Epithelial cell of proximal tubule (primary cell): ENCODE measurements at places on chromosomes 1 and 21. TPM values are rescaled to one million over a fixed set of nuclear protein-coding genes. Genes with fewer than 3 reads are reported as not detected.

DNA sequence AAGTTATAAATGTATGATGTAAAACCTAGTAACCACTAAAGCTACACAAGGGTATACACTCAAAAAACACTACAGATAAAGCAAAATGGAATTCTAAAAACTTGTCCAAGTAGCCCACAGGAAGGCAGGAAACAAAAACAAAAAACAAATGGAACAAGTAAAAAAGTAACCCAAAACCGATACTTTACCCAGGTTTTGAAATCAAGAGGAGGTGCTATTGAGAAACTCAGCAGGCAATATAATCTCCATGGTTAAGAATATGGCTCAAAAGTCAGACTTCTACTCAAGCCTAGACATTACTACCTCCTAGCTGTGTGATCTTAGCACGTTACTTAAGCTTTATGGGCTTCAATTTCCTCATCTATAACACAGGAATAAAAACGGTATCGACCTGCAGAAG lies 13.3 kb downstream of the RBBP5 start:
- no peak for DNase-seq

DNA sequence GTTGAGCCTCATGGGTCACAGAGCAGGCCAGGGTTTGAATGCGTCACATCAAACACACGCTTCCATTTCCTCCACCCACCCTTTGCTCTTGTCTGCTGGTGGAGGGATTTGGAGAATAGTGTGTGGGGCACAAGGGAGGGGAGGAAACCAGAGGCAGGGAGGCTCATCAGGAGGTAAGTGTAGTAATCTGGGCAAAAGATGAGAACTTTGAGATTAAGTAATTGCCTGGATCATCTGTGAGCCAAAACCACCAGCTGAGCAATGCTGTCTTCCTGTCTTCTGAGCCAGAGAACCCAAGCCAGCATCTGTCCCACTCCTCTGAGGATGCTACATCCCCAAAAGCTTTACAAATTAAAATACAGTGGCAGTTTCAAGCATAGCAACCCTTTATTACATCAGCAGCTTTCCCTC lies 45.2 kb downstream of the C8B start:
- DNase-seq: no peak

DNA sequence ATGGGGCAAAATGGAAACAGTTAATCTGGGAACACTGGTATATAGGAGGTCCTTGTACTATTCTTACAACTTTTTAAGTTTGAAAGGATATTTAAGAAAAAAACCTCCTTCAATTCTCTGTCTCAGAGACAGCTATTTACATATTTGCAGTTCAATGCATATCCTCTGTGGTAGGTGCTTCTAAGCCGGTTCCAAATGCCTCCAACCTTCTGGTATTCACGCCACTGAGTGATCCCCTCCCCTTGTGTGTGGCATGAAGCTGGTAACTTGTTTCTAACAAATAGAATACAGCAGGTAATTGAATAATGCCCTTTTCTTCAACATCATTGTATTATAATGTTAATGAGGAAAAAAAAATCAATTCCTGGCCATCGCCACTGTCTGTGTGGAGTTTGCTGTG lies 91.2 kb downstream of the PROX1 start:
- DNase-seq: no peak

DNA sequence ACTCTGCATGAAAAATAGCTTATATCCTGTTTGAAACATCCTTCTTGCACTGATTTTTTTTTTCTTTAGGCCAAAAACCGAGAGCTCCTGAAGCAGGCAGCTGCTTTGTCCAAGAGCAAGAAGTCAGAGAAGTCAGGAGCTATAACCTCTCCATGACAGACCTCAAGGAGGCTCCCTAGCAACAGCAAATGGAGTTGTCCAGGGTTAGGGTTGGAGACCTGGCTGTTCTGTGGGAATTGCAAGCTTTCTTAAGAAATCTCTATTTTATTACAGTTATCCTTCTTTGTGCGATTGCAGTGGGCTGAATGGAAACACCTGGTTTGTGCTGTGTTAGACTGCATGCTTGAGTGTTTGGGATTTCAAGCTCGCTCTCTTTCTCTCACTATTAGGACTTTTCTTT lies 12.6 kb upstream of the STX12 start:
- no peak for DNase-seq

DNA sequence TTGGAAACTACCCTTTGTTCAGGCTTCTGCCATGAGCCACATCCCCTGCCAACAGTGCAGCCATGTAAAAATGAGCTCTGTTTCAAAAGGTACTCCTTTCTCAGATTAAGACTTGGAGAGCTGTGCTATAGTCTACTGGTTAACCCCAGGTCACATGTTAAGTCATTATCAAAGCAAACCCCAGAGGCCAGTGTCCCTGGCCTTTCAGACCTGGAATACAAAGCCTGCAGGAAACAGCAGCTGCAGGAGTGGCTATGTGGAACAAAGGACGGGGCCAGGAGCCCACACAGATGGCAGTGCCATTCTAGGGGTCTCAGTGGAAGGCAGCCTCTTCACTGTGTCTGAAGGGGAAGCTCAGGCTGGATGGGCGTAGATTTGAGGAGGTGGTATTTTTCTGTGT lies 6.7 kb downstream of the ZNF496 start:
- no peak for DNase-seq

DNA sequence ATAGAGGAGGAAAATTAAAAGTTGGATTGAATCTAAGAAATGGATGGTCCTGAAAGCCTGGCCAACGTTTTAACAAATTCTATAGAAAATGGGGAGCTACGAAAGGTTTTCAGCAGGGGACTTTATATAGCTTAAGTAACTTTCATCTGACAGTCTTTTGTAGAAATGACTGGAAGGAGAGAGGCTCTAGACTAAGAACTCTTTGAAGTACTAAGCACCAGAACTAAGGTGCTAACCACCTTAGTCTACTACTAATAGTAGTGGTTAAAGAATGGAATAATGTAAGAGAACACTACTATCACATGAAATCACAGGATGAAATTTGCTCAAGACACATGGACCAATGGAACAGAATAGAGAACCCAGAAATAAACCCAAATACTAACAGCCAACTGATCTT lies 126.1 kb downstream of the DENND1B start:
- DNase-seq: no peak

DNA sequence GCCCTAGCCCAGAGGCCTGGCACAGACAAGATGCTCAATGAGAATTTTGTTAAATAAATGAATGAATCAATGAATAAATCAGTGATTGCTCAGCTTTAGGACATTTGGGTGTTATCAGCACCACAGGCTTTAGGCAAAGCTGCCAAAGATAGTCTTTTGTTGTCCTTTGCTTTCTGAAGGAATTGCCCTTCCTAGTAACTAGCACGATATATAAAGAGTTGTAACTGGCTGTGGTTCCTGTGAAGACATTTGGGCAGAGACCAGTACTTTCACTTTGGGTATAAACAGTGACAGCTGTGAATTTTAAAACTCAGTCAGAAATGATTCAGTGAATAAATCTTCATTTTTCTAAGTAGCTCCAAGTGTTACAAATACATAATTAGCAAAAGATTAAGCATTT lies 13.3 kb downstream of the RNU5D-1 start:
- DNase-seq: no peak

DNA sequence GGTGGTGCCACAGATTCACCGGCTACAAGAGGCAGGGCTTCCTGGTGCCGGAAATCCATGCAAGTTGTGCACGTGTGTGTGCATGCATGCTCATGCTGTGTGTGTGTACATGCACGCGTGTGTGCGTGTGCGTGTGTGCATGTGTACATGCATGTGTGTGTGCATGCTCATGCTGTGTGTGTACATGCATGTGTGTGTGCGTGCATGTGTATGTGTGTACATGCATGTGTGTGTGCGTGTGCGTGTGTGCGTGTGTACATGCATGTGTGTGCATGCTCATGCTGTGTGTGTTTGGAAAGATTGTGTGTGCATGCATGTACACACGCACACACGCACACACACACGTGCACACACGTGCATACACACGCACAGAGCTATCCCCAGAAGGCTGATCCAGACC lies 48.9 kb downstream of the PRDM16 start:
- DNase-seq: no peak

GRCh38 chr1:94240822-94241221 lies 3.4 kb upstream of the ARHGAP29 start:
- DNase-seq: no peak

DNA sequence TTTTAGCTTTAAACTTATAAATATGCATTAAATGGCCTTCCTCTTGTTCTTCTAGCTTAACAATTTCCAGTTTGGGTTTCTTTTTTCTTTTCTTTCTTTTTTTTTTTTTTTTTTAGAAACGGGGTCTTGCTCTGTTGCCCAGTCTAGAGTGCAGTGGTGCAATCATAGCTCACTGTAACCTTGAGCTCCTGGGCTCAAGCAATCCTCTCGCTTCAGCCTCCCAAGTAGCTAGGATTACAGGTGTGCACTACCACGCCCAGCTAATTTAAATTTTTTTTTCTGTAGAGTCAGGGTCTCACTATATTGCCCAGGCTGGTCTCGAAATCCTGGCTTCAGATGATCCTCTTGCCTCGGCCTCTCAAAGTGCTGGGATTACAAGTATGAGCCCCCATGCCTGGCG lies 37.9 kb upstream of the RUNX3 start:
- DNase-seq: no peak

GRCh38 chr21:38995071-38995669 lies 188.1 kb downstream of the PSMG1 start:
- no peak for DNase-seq

DNA sequence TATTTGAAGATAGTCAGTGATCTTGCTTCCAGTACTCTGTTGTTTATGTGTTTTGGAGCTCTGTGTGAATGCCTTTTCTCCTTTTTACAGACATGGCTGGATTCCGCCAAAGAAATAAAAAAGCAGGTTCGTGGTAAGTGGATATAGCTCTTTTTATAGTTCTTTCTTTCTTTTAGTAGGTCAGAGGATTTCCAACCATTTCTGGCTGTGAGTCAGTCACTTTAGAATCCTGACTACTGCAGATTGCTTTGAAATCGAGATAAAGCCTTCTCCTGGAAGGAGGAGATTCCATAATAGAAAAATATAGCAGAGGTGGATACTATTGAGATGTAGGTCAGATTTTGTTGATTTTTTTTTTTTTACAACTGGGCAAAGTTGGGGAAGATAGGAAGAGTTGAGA lies 97.4 kb downstream of the EPB41 start:
- no peak for DNase-seq

DNA sequence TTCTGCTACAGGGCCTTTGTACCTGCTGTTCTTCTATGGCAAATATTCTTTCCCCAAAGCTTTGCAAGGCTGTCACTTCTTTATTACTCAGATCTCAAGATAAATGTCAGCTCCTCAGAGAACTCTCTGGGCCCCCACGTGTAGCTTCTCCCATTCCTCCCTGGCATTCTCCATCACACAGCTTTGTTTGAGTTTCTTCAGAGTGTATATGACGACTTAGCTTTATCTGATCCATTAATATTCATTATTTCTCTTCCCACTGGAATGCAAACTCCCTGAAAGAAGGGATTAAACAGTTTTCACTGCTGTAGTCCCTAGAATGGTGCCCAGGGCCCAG lies 174.6 kb upstream of the EDN2 start:
- no peak for DNase-seq

GRCh38 chr1:161189036-161189435 lies 9.8 kb downstream of the ADAMTS4 start:
- DNase-seq: no peak

DNA sequence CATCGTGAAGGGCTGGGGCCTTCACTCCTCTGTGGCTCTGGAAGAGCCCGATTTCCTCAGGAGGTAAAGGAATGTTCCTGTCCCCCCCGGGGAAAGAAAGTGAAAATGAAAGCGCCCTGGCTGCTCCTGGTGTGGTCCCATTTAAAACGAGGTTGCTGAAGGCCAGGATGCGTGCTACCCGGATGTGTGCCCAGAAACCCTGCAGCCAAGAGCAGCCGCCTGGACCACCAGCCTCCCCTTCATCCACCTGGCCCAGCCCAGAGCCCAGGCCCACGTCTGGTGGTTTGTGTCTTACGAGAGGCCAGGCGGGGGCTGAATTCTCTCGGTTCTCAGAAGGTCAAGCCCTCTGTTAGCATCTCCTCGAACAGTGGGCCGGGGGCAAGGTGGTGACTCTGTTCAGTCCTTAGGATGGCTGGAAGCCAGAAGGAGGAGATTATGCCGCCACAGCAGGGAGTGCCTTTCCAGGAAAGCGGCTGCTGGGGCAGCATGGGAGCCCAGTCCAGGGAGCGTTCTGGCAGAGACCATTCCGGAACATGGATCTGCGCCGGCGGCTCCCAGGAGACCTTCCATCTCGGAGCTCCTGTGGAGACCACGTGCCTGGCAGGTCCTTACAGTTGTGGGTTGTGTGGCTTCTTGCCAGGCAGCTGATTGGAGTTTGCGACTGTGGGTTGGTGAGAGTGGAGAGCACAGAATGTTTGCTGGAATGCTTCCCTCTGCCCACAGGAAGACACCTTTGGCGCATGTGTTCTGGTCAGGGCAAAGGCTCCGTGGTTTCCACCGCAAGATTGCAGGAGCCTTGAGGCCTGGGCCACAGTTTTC lies 1.4 kb downstream of the GUK1 start:
- DNase-seq: no peak

DNA sequence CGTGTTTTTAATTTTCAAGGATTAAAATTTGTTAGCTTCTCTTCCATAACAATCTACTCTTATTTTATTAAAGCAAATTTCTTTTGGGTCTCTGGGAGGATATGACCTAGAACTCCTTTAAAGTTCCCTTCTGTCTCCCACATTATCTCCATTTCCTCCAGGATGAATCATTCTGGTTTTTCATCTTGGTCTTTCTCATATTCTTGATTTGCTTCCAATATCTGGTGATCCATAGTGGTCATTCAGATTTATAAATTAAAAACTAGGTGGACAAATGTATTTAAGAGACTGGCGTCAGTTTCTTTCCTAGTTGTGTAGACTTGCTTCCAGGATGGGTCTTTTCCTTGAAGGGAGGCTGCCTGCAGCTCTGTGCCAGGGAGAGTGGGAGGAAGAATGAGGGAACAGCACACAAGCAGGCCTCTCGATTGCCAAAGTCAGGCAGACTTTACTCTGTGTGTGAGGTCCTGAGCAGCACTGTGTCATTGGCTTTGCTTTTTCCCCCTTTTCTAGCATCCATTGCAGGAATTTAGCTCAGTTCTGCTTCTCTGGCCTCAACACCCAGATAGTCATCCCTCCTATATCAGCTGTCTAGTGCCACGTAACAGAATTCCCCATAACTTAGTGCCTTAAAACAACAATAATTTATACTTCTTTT lies 48.1 kb upstream of the FOXO6 start:
- no peak for DNase-seq

DNA sequence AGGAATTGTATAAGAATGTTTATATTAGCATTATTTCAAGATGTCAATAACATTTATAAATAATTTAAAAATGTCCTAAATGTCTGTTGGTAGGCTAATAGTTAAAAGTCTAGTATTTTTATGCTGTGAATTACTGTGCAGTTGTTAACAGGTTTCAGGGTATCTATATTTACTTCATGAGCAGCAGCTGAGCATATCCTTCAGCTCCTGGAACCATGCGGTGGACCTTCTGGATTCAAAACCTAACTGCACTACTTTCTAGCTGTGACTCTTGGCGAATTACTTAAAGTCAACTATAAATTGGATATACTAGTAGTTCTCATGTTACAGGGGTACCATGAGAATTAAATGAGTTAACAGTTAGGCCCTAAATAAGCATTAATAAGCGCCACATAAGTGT lies 3.7 kb downstream of the CEP350 start:
- no peak for DNase-seq

Gene TSPAN1
- total RNA-seq: 71.6 and 117 TPM in 2 replicates

Gene IGSF5
- 0.40 and 0.87 TPM in 2 replicates for total RNA-seq

Gene ADAMTSL4
- total RNA-seq: 0.80 and 7.3 TPM in 2 replicates

Gene C1orf53
- total RNA-seq: 0.40 and 6.7 TPM in 2 replicates

Gene TMEM200B
- total RNA-seq: 6.9 and 14.9 TPM in 2 replicates

Gene PSMB2
- total RNA-seq: 85.6 and 115 TPM in 2 replicates

Gene GNG4
- 0.12 and 0.43 TPM in 2 replicates for total RNA-seq

Gene FMN2
- 0.43 and 0.86 TPM in 2 replicates for total RNA-seq
